Activated T-cell treated with anti-CD3 and anti-CD28 coated beads, Interleukin-2, amount 50 U/mL, for 24 hours (primary cell): ENCODE measurements at places on chromosomes 7 and 10.

DNA sequence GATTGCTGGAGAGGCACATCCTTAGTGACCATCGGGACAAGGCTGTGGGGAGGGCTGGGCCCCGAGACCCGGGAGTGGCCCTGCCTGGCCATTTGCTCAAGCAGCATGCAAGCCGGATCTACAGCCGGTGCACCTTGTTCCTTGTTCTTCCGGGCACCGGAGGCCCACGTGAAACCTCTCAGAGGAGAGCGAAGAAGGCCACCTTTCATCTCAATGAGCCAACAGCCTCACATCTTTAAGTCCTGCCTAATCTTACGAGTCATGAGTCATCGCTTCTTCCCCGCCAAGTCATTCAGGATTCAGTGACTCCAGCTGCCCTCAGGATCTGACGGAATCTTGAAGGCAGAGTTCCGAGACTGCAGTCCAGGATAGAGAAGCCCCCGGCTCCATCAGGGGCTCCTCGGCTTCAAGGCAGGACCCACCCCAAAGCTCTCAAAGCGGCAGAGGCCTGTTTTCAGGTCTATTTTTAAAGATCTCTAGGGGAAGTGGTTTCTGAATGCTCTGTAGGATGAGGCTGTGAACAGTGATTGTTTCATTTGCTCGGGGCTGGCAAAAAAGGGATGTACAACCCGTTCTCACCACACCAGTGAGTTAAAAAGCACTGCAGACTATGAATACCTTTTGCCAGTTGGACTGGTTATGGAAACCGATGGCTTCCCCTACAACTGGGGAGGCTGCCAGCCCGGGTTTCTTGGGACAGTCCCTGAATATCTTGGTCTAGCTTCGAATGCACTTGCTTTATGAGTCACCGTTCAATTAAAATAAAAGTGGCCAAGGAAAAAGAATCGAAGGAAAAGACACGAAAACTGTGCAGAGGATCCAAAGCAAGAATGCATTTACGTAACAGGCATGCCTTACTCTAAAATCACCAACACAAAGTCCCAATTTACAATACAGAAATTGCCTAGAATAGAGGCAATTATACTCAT lies 57.2 kb upstream of the ECHDC3 start:
- DNase-seq, result peak; percentile 69
- H3K4me3 ChIP-seq, result peak overlapping the region; percentile 76
- no peaks in the 10 kb centered on the region for H3K27me3 ChIP-seq
- H3K36me3 ChIP-seq, result no peaks in the 10 kb centered on the region
- H3K27ac ChIP-seq, result peak overlapping the region; percentile 96

DNA sequence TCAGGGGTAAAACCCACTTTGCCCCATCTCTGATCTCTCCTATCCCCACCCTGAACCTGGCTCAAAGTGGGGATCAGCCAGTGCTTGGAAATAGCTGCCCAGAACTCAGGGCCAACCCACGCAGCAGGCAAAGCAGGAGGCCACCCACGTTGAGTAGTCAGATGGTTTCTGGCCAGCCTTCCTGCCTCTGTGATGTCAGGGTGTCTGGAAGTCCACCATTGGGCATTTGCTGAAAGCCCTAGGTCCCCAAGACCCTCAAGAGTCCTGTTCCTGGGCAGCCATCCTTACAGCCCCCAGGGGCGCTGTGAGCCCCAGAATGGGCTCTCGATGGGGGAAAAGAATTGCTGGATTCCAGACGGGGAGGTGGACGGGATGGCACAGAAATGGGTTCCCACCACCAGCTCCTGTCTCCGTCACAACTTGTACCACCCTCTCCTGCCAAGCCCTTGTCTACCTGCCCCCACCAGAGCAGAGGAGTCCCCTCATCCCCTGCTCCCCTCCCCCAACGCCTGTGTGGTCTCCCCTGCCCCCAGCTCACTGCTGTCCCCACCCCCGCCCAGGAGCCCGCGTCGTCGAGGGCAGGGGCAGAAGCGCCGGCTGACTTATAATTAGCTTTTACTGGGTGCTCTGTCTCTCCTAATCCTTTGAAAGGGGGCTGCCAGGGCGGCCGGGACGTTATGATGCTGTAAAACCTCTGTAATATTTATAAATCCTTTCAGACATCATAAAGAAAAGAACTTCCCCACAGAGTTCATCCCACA lies 3.9 kb downstream of the MYL10 start:
- no peaks in the 10 kb centered on the region for H3K4me1 ChIP-seq
- H3K36me3 ChIP-seq, result no peaks in the 10 kb centered on the region
- DNase-seq, result no peak
- no peak overlapping the region for H3K27ac ChIP-seq
- H3K27me3 ChIP-seq, result peaks cover 16% of the 10 kb centered on the region
- H3K4me3 ChIP-seq, result no peak overlapping the region

GRCh38 chr10:56142092-56142728 lies 218.8 kb downstream of the ZWINT start:
- no peak for DNase-seq
- H3K36me3 ChIP-seq, result no peaks in the 10 kb centered on the region
- H3K4me3 ChIP-seq, result no peak overlapping the region
- no peaks in the 10 kb centered on the region for H3K4me1 ChIP-seq

- H3K4me3 ChIP-seq, result no peak overlapping the region
- no peaks in the 10 kb centered on the region for H3K36me3 ChIP-seq
- no peak overlapping the region for H3K27ac ChIP-seq
- no peaks in the 10 kb centered on the region for H3K4me1 ChIP-seq
- DNase-seq, result no peak
Measured at GRCh38 chr10:10903620-10904019, 114.1 kb upstream of the CELF2 start.

DNA sequence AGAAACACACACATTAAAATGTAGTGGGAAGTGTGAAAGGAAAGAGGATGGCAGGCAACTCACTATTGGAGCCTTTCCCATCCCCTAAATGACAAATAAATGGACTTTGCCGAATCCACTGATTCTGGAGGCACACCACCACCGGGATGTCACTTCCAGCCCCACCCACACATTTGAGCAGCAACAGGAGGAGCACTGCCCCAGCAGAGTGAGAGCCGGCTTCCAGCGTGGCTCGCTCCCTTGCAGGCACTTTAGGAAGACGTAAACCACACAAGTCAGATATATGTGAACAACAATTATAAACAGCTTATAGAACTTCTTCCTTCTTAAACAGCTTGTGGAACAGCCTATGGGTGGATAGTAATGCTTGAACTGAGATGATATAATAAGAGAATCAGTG lies 191.0 kb downstream of the DGKI start:
- peaks cover 24% of the 10 kb centered on the region for H3K27me3 ChIP-seq
- DNase-seq, result no peak
- H3K4me1 ChIP-seq, result peaks cover 3% of the 10 kb centered on the region
- no peak overlapping the region for H3K27ac ChIP-seq
- H3K4me3 ChIP-seq, result no peak overlapping the region

DNA sequence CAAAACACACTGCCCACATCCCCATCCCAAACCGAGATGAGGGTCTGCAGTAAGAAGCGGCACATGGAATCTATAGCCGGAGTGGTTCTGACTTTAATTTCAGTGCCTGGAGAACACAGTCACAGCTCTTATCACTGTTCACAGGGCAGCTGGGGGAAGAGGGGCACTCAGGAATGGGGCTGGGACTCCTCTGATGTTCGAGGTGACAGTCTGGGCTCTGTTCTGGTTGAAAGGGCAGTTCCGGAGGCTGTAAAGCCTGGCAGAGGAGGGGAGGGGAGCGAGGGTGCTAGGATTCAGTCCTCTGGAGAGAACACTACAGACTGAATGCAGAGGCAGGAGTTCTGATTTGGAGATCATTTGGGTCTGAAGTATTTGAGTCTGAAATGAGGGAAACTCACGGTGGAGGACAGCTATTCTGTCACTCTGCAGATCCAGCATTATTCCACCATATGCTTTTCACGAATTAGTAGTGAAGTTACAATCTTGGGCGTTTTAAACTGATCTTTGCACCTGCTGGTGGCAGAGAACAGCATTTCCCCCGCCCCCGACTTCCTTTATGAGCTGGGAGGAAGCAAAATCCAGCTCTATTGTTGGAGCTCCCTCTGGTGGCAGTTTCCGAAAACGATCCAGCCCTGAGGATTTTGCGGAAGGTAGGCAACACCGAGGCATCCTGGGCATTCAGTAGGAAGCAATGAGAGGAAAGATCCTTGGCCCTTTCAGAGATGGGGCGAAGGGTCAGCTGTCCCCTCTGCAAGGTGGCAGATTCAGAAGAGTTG lies 22.7 kb upstream of the KCNK18 start:
- H3K27ac ChIP-seq, result peak overlapping the region; percentile 64
- peaks cover 41% of the 10 kb centered on the region for H3K27me3 ChIP-seq
- peak overlapping the region; percentile 77 for H3K4me3 ChIP-seq
- H3K36me3 ChIP-seq, result no peaks in the 10 kb centered on the region
- peaks cover 20% of the 10 kb centered on the region for H3K4me1 ChIP-seq

DNA sequence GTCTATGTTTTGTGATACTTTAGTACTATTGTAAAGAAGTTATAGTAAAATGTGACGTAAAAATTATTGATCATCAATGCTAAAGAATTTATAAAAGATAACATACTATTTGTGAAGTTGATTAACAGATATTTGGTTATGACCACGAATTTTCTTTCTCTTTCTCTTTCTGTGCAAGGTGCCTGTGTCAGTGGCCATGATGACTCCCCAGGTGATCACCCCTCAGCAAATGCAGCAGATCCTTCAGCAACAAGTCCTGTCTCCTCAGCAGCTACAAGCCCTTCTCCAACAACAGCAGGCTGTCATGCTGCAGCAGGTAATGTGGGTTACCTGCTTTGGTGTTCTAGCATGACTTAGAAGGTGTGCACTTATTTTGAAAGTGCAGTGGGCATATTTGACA lies 213.7 kb downstream of the FOXP2 start:
- H3K4me3 ChIP-seq, result no peak overlapping the region
- H3K4me1 ChIP-seq, result no peaks in the 10 kb centered on the region
- H3K36me3 ChIP-seq, result no peaks in the 10 kb centered on the region
- peaks cover 3% of the 10 kb centered on the region for H3K27me3 ChIP-seq
- no peak overlapping the region for H3K27ac ChIP-seq

DNA sequence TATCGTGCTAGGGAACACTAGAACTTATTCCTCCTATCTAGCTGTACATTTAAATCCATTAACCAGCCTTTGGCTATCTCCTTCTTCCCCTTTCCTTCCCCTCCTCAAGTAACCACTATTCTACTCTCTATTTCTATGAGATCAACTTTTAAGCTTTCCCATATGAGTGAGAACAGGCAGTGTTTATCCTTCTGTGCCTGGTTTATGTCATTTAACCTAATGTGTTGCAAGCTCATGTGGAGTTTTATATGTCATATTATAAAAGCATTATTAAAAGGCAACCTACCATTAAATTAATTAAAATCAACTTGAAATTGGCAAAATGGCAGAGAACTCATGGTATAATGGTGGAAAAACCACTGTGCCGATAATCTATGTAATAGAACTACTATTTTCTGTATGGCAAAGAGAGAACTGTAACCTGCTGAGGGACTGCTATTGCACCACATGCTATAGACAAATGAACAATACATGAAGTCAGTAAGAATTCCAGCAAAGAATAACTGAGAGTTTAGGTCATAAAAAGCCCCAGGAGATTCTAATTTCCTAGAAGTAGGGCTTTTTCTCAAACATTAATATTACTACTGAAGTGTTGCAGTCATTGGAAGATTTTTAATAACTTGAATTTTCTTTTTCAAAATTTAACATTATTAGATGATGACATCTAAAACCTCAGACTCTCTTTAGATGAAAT lies 81.8 kb downstream of the LRRN3 start:
- no peaks in the 10 kb centered on the region for H3K27me3 ChIP-seq
- peaks cover 12% of the 10 kb centered on the region for H3K4me1 ChIP-seq
- H3K4me3 ChIP-seq, result no peak overlapping the region
- no peak for DNase-seq
- H3K36me3 ChIP-seq, result no peaks in the 10 kb centered on the region
- H3K27ac ChIP-seq, result no peak overlapping the region

GRCh38 chr7:135697276-135698049 lies 30.5 kb downstream of the SLC13A4 start:
- peaks cover 3% of the 10 kb centered on the region for H3K36me3 ChIP-seq
- no peaks in the 10 kb centered on the region for H3K27me3 ChIP-seq
- H3K4me3 ChIP-seq, result no peak overlapping the region
- DNase-seq, result no peak
- no peak overlapping the region for H3K27ac ChIP-seq
- H3K4me1 ChIP-seq, result no peaks in the 10 kb centered on the region

- H3K4me3 ChIP-seq, result no peak overlapping the region
- no peak for DNase-seq
- H3K4me1 ChIP-seq, result no peaks in the 10 kb centered on the region
- H3K36me3 ChIP-seq, result peaks cover 34% of the 10 kb centered on the region
- no peak overlapping the region for H3K27ac ChIP-seq
- no peaks in the 10 kb centered on the region for H3K27me3 ChIP-seq
Measured at GRCh38 chr10:112735041-112735695, 214.9 kb upstream of the TCF7L2 start.

GRCh38 chr10:2951235-2951835 lies 116.0 kb upstream of the PFKP start:
- H3K4me1 ChIP-seq, result peaks cover 45% of the 10 kb centered on the region
- no peak overlapping the region for H3K27ac ChIP-seq
- no peak for DNase-seq
- H3K4me3 ChIP-seq, result no peak overlapping the region
- peaks cover 51% of the 10 kb centered on the region for H3K27me3 ChIP-seq

DNA sequence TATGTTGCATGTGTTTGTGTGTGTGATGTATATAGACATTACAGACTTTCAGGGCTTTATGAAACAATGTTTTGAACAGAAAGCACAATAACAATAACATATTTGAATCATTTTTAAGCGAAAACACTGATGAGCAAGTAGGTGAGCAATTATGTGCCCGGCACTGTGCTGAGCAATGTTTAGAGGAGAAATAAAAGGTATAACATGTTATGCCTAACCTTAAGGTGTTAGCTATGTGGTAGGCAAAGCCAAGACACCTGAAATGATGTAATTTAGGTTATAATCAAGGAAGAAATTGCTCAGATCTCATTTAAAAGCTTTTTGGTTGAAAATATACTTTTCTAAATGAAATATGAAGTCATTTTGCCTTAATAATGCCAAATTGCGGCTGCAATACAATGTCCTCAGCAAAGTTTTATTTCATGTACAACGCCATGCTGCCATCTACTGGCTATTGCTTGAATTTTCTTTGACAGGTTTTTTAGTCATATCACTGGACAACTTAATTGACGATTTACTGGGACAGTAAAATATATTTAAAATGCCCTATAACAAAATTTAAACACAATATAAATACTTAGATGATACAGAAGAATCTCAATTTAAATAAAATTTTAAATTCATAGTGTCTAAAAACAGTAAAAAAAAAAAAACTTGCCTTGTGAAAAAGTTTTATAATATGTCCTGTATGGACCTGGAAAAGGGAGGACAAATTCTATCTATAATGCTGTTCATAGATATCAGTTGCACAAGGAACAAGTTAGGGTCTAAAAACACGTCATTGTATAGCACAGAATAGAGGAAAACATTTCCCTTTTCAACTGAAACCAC lies 131.1 kb upstream of the CDK1 start:
- no peaks in the 10 kb centered on the region for H3K27me3 ChIP-seq
- DNase-seq, result no peak
- peaks cover 47% of the 10 kb centered on the region for H3K4me1 ChIP-seq
- no peaks in the 10 kb centered on the region for H3K36me3 ChIP-seq

GRCh38 chr7:152866791-152867501 lies 107.4 kb downstream of the ACTR3B start:
- no peak overlapping the region for H3K4me3 ChIP-seq
- no peak for DNase-seq
- no peak overlapping the region for H3K27ac ChIP-seq
- H3K27me3 ChIP-seq, result no peaks in the 10 kb centered on the region
